Panc1 (cell line): ENCODE measurements at places on chromosomes 16 and 17. TPM values are rescaled to one million over a fixed set of nuclear protein-coding genes. Genes with fewer than 3 reads are reported as not detected.

SYT17 gene
- total RNA-seq: 5.4 TPM

DNA sequence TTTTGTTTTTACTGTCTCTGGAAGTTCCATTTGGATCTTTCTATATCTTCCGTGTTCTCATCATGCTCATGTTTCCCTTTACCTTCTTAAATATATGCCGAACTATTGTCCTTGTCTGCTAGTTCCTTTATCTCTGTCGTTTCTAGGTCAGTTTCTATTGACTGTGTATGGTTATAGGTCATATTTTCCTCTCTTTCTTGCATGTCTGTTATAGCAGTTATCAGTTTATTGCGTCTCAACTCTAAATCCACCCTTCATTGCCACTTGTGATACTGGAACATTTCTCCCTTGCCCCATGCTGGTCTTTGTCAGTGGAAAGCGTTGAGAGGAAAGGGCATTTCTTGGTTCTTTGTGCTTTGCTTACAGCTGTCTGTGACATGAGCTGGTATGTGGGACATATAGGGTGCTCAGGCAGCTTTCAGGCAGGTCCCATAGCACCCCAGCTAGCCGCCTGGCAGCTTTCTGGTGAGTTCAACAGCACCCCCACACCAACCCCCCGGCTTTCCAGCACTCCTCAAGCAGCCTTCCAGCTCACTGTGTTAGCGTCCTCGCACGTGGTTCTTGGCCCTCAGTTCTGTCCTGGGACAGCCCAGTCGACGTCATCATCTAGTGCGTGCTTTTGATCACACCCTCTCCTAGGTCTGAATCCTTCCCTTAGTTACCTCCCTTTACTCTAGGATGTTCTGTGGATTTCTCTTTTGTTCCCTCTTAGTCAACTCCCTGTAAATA lies 15.4 kb upstream of the DNASE1 start:
- DNase-seq: no peak

RRAD gene
- 4.3 TPM for total RNA-seq

ADORA2B gene
- total RNA-seq: 42.7 TPM

RASL10B gene
- 4.3 TPM for total RNA-seq

NPIPB4 gene
- total RNA-seq: 87.8 TPM

KRT13 gene
- 0.36 TPM for total RNA-seq

- DNase-seq: no peak
Measured at GRCh38 chr16:67853670-67854069, 6.2 kb upstream of the CENPT start.

- peak; percentile 30 for DNase-seq
Measured at GRCh38 chr16:23539984-23540816, 16.9 kb downstream of the EARS2 start.

GRCh38 chr17:77496831-77497577 lies 356.2 kb downstream of the SEC14L1 start:
- DNase-seq: no peak

DNA sequence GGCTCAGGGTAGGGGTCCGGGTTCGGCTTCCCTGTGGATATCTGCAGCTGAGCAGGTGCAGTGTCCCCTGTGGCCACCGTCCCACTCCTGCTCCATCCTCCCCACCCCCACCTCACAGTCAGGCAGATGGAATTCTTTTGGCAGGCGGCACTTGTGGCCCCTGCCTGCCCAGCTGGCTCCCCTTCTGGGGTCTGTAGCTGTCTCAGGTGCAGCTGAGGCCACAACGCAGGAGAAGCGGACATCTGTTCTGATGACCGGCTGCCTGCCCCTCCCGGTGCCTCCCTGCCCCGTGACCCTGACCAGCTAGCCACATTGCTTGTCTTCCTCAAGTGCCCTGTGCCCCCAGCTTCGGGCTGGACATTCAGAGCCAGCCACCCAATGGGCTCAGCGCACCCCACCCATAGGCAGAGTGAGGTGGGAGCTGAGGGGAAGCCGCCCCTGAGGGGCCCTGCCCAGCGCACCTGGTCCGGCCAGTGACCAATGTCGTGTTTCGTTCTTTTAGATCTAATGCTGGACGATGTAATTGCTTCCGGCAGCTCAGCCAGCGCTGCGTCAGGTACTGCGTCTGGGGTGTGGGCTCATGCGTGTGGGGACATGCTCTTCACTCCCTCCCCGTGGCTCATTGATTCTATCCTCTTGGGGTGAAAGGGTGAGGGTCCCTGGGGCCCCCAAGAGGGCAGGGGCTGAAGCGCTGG lies 25.2 kb upstream of the ABCC3 start:
- no peak for DNase-seq

TERB1 gene
- not detected for total RNA-seq

DNA sequence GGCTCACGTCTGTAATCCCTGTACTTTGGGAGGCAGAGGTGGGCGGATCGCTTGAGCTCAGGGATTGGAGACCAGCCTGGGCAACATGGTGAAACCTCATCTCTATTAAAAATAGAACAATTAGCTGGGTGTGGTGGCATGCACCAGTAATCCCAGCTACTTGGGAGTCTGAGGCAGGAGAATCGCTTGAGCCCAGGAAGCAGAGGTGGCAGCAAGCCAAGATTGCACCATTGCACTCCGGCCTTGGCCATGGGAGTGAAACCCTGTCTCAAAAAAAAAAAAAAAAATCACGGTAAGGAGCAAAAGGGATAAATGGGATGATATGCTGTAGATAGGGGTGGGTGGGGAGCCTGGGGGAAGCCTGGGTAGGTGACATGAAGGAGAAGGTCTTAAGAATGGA lies 20.4 kb upstream of the TMEM98 start:
- DNase-seq: no peak

- DNase-seq: no peak
Measured at GRCh38 chr16:74757349-74757748, 17.3 kb downstream of the FA2H start.

RHBDF1 gene
- 41.7 TPM for total RNA-seq
